ENCODE measurements at places on chromosomes 1 and 21.

DNA sequence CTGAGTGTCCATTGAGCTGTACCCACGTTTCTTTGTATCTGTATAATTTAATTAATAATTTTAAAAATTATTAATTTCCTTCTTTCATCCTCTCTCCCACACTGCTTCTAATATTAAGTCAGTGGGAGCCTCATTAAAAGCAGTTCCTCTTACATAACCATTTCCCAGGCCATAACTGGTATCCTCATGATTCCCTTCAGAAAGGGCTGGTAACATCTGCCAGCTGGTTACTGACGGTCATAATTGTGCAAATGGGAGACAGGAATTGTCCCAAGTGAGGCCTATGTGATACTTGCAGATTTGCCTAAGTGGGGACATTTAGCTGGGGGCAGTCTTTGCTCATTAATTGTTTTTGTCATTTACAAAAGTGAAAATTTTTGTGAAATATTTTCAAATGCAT lies 69.0 kb upstream of the SPAG17 start:
- DNase-seq = no peak

DNA sequence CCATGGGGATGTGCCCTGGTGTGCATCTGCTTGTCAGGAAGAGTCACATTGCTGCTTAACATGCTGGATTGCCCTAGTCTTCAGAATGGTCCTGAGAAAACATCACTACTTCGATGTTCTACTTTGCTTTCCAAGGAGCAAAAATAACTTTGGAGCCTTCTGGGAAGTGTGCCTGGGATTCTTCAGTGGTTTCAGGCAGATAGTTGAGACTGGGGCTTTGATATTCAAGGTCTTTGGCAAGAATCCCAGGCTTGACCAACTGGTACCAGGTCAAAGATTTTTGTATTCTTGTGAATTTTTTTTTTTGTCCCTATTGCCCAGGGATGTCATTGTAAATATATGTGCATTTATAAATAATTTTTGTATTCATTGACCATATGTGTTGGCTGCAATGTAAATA lies 51.4 kb downstream of the LRIG2 start:
- DNase-seq = no peak

GRCh38 chr1:184005506-184005905 lies 32.0 kb downstream of the COLGALT2 start:
- DNase-seq = no peak

DNA sequence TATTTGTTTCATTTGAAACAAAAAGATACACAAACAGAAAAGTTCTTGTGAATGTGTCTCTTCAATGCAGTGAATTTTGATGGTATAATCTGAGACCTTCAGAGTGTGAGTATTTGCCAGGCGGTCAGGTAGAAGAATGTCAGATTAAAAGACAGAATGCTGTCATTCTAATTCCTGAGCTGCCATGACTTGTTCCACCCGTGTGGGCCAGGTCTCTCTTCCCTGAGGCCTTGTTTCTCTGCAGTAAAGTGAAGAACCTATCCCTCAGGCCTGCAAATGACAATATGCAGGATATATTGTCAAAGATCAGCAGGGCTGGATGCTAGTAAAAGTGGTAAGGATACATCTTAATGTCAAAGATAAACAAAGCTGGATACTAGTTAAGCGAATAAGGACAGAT lies 111.4 kb downstream of the ZP4 start:
- DNase-seq = no peak

- no peak for DNase-seq
These were observed 131.1 kb downstream of the HLCS start for GRCh38 chr21:36835383-36835795.

GRCh38 chr1:107188160-107188559 lies 47.3 kb downstream of the NTNG1 start:
- DNase-seq = no peak

DNA sequence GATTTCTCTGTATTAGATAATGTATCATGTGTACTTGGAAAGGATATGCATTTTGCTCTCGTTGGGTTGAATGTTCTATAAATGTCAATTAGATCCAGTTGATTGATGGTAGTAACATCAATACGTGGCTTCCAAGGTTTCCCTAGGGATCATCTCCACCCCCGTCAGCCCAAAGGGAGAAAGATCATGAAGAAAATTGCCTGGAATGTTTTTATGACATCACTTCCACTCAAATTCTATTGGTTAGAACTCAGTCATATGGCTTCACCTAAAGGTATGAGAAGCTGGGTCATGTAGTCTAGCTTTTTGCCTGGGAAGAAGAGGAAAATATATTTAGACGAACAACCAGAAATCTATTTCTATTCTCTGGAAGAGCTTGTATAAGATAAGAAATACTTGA lies at the start of gene C1orf185:
TSS of gene C1orf185 (plus strand) at position 253 of the 400 bp plus-strand sequence. CDS start at position 259, 6 bp downstream.
- DNase-seq = no peak

GRCh38 chr21:42039470-42039901 lies 29.3 kb upstream of the ZBTB21 start:
- no peak for DNase-seq

- DNase-seq = no peak
These were observed 26.9 kb upstream of the ESRRG start for GRCh38 chr1:216750031-216750627.

DNA sequence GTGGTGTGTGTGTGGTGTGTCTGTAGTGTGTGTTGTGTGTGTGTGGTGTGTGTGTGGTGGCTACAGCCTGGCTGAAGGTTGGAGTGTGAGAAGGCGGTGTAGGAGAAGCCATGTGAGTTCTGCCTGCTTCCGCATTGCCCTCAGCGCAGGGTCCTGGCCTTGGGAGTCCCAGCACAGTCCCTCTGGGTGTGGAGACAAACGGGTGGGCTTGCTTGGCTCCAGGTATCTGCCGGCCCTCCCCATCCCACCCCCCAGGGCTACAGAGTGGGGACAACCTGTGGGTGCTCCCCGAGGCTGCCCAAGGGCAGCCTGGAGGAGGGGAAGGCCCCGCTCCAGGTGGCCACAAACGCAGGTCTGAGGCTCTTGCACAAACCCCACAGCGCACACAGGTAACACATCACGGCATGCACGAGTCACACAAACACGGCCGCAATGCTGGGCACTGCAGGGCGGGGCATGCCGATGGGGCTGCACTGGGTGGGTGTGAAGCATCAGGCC lies 31.7 kb upstream of the ADARB1 start:
- DNase-seq = no peak

DNA sequence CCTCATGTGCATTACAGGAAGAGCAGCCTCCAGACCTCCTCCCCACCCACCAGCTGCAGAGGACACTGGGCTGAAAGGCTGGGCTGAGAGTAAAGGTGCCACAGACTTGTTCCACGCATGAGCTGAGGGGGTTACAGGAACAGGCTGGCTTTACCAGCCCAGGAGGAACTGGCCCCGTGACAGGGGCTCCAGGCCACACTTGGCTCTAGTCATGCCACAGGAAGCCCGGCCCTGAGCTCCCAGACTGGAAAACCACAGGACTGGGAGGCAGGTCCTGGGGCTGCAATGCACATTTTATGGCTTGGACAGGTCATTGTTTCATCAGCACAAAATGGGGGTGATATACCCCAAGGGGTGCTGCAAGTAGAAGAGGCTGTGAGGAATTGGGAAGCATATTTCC lies 35.6 kb downstream of the GPA33 start:
- DNase-seq = no peak

- peak; percentile 15 for DNase-seq
These were observed 68.1 kb downstream of the JAK1 start for GRCh38 chr1:64898107-64898861.

GRCh38 chr1:183200451-183200850 lies 14.4 kb downstream of the LAMC2 start:
- DNase-seq = no peak

DNA sequence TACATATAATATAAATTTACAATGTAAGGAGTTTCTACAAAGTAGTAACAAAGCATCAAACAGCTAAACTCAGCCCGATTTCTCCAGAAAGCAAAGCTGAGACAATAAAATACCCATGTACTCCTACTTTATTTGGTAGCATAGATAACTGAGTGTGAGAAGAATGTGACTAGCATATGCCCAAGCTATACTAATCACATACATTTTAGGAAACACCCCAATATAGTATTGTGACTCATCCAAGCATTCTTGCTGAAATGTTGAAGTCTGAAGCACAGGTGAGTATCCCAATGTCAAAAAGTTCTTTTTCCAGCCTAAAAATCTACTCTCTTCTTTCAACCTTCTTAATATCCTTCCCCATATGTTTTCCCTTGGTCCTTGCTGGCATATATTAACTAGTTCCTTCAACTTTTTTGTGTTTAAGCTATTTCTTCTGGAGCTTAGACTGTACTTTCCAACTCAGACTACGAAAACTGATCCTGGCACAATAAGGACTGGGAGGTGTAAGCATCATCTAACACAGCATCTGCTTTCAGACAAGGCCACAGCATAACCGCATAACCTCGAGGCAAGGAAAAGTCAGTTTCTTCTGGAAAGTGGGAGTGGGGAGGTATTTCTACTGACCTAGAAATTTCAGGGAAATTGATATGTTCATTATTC lies 163.0 kb upstream of the RNPC3 start:
- no peak for DNase-seq

GRCh38 chr1:56050911-56051310 lies 528.5 kb downstream of the PLPP3 start:
- DNase-seq = no peak

DNA sequence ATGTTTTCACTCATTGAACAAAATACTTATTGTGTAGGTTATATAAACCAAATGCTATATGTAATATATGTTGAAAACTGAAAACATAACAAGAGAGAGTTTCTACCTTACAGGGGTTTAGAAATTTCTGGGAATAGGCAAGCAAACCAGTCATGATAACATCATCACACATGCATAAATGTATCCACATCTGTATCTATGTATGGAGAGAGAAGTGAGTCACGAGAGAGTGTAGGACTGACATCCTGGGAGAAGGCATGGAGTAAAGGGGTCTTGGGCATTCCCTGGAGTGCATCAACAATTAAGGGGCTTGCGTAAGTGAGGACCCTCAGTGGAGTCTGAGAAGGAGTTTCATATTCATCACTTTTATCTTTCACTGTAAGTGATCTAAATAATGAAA lies 65.5 kb downstream of the PCNX2 start:
- DNase-seq = no peak

DNA sequence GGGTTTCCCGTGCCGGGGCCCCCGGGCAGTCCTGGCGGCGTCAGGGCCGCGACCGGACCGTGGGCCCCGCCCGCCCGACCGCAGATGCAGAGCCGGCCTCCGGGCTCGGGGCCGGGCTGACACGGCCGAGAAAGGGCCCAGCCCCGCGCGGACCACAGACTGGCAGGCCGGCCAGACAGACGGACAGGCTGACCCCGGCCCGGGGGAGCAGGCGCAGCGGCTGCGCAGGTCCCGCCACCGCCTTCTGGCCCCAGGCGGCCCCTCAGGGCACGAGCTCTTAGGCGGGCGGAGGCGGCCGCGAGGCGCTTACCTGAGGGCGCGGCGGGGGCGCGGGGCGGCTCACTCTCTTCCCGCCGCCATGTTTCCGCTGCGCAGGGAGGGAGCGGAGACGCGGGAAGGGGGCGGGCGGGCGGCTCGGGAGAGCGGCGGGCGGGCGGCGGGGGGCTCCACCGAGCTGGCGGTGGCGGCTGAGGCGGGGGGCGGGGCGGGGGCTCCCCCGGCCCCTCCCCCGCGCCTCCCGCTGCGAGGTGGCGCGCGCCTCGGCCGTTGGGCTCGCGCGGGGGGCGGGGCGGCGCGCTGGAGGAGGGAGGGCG lies at the start of gene SCMH1:
TSS of gene SCMH1 (minus strand) at position 558 of the 593 bp plus-strand sequence. CDS start 56,173 bp downstream, outside the sequence.
- peak; percentile 34 for DNase-seq

GRCh38 chr1:218250492-218250891 lies 34.6 kb upstream of the RRP15 start:
- DNase-seq = no peak

GRCh38 chr1:43985984-43986595 lies 5.3 kb upstream of the CCDC24 start:
- no peak for DNase-seq

DNA sequence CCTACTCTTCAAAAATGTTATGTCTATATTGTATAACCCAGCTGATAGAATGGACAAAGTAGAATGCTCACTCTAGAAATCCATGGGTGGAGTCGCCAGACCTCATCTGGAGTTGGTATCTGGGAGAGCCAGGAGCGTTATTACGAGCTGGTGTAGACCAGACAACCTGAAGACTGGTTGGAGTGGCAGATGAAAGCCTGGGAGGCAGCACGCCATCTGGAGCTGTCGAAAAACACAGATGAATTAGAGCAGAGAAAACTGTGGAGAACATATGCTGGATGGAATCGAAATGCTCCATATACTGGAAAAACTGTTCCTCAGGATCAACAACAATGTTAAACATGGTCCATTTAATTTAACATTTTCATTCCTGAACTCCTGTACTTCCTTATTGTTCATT lies 333.6 kb downstream of the KCTD3 start:
- no peak for DNase-seq

DNA sequence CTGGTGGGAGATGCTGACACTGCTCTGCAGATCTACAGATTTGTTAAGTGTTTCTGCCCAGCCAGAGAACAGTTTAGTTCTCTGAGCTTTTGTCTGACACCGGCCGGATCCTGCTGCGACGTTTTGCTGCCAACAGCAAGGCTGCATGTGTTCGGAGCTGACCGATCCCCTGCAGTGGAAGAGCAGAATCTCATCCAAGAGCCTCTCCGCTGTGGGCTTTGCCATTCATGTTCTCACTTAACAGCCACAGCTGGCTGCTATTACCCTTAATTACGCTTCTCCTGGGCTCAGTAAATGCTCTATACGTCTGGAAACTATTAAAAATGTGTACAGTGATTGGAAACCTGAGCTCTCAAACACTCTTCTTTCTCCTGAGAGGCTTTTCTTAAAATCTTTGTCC lies 105.3 kb downstream of the BCAR3 start:
- DNase-seq = no peak

DNA sequence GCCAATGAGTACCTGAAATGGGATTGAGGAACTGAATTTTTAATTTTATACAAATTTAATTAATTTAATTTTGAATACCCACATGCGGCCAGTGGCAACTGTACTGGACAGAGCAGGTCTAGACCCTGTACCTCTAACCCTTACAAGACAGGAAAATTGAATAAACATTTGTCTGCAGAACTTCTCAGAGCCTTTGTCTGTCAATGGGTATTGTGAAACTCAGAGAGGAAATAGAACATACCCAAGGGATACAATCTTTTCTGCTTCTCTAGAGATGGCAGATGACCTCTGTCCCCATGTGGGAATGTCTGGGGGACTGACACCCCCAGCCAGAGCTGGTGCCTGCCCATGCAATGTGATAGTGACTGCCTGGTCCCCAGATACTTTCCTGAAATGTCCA lies 220.6 kb downstream of the TM2D1 start:
- DNase-seq = no peak

DNA sequence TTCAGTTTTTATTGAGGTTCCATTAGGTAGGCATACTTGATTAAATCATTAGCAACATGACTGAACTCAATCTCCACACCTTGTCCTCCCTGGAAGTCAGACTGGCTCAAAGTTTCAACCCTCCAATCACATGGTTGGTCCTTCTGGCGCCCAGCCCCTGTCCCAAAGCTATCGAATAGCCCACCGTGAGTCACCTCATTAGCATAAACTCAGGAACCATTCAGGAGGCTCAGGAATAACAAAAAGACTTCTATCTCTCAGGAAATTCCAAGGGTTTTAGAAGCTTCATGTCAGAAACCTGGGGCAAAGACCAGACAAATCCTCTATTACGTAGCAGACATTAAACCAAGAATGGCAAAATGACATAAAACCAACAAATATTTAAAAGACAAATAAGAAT lies 78.6 kb downstream of the RGS2 start:
- DNase-seq = no peak

Measured in activated CD4-positive, alpha-beta T cell treated with anti-CD3 and anti-CD28 coated beads for 24 hours (primary cell).